Cardiac muscle cell (in vitro differentiated cells and primary cell): ENCODE measurements at places on chromosomes 11 and 22.

DNA sequence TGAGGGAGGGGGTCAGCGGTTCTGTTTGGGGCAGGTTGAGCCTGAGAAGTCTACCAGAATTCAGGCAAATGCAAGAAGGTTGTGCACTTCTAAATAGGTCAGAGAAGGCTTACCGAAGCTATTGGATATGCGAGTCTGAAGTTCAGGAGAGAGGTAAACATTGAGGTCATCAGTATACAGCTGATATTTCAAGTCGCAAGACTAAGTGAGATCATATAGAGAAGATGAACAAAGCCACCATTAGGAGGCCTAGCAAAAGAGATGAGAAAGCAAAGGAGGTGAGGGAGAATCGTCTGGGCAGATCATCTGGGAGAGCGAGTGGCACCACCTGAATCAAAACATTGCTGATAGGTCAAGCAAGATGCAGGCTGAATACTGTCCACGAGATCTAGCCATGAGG lies 430.6 kb downstream of the BUD13 start:
- no peaks in the 10 kb centered on the region for H3K36me3 ChIP-seq
- H3K27ac ChIP-seq = no peak overlapping the region
- no peaks in the 10 kb centered on the region for H3K27me3 ChIP-seq
- no peak for DNase-seq

DNA sequence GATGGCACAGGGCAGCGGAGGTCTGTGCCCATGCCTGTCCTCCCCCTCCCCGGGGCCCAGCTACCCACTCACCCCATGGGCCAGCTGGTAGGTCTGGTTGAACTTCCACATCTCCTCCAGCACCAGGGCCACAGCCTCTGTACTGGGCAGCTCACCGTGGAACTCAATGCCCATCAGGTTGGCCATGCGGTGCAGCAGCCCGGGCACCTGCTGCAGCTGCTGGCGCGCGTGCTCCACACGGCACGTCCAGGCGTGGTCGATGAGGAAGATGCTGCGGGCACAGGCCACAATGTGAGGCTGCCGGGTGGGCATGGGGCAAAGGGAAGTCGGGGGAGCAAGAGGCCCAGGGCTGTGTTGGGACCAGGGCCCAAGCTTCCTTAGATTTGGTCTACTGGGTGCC lies 6.3 kb downstream of the TTLL12 start:
- H3K4me1 ChIP-seq = no peaks in the 10 kb centered on the region
- H3K27ac ChIP-seq = no peak overlapping the region
- H3K36me3 ChIP-seq = peaks cover 6% of the 10 kb centered on the region
- H3K27me3 ChIP-seq = no peaks in the 10 kb centered on the region
- no peak for DNase-seq

GRCh38 chr11:62602141-62603071 lies 741 bp upstream of the MTA2 start:
- peaks cover 26% of the 10 kb centered on the region for H3K4me1 ChIP-seq
- peaks cover 10% of the 10 kb centered on the region for H3K36me3 ChIP-seq
- H3K27me3 ChIP-seq = no peaks in the 10 kb centered on the region
- peak; percentile 72 for DNase-seq
- peak overlapping the region; percentile 33 for H3K4me3 ChIP-seq

DNA sequence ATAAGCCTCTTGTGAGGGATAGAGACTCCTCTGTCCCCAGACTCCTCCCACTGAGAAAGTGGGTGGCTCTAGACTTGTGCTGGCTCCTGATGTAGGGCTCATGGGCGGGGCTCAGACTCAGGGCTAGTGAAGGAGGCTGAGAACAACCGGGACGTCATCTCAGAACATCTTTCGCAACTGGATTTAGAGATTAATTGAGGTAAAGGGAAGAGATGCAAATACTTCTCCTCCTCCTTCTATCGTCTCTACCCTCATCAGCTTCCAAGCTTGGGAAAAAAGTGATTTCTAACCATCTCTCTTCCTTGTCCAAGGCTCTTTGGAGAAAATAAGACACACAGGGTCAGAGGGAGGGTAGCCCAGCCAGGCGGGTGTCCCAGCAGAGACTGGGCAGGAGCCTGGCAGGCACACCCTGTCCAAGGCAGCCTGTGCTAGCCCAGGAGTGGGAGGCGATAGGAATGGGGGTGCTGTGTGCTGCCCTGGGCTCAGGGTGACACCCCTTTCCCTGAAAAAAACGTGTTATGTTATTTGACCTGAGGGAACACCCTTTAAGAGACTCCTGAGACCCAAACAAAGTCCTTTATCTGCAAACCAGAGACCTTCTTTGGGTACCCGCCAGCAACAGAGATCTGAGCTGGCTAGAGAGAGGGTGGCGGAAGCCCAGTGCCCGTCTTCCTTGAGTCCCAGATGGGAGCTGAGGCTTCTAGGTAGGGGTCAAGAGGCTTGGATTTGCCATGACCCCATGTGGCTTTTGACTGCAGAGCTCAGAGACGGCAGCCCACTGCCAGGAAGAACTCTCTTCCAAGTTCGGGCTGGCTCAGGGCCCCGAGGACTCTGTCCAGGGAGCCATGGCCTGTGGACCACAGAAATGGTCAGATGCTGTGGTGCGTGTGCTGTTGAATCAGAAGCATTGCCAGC lies 160.9 kb downstream of the ADAMTS15 start:
- no peak overlapping the region for H3K4me3 ChIP-seq
- H3K27me3 ChIP-seq = no peaks in the 10 kb centered on the region
- H3K36me3 ChIP-seq = no peaks in the 10 kb centered on the region
- DNase-seq = peak; percentile 95
- no peak overlapping the region for H3K27ac ChIP-seq

GRCh38 chr11:118908901-118909618 lies 16.7 kb downstream of the BCL9L start:
- H3K4me1 ChIP-seq = peaks cover 60% of the 10 kb centered on the region
- peak overlapping the region; percentile 98 for H3K27ac ChIP-seq
- peaks cover 4% of the 10 kb centered on the region for H3K36me3 ChIP-seq
- peak overlapping the region; percentile 18 for H3K4me3 ChIP-seq
- no peaks in the 10 kb centered on the region for H3K27me3 ChIP-seq
- DNase-seq = peak; percentile 95

- peak; percentile 36 for DNase-seq
- peaks cover 7% of the 10 kb centered on the region for H3K4me1 ChIP-seq
- H3K4me3 ChIP-seq = peak within 1 kb of the TSS; percentile 63
- no peaks in the 10 kb centered on the region for H3K36me3 ChIP-seq
- no peaks in the 10 kb centered on the region for H3K27me3 ChIP-seq
- H3K27ac ChIP-seq = no peak within 1 kb of the TSS
These were observed at the start of gene KCNJ11 for GRCh38 chr11:17388609-17389210. TSS of gene KCNJ11 (minus strand) at chr11:17388659. CDS start at chr11:17388091, 568 bp downstream.

DNA sequence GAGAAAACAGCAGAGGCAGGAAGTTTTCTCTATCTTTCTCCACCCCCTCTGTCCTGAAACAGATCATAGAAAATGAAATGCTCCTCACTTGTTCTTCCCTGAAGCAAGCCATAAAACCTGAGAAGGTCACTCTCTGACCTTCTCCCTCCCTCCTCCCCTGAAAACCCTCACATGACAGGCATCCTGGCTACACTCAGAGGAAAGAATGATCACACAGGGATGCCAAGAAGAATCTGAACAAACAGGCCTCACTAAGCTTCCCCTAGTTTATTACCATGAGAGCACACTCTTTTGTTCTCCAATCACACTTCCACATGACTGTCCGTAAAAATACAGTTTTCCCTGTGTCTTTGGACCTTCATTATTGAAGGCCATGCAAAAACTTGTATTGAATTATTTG lies 300.1 kb downstream of the BUD13 start:
- no peak overlapping the region for H3K4me3 ChIP-seq
- DNase-seq = no peak
- no peaks in the 10 kb centered on the region for H3K36me3 ChIP-seq

- H3K27ac ChIP-seq = no peak overlapping the region
- H3K4me1 ChIP-seq = no peaks in the 10 kb centered on the region
- H3K36me3 ChIP-seq = no peaks in the 10 kb centered on the region
- no peaks in the 10 kb centered on the region for H3K27me3 ChIP-seq
- DNase-seq = no peak
These were observed 51.7 kb upstream of the RCN1 start for GRCh38 chr11:32039149-32039548.

DNA sequence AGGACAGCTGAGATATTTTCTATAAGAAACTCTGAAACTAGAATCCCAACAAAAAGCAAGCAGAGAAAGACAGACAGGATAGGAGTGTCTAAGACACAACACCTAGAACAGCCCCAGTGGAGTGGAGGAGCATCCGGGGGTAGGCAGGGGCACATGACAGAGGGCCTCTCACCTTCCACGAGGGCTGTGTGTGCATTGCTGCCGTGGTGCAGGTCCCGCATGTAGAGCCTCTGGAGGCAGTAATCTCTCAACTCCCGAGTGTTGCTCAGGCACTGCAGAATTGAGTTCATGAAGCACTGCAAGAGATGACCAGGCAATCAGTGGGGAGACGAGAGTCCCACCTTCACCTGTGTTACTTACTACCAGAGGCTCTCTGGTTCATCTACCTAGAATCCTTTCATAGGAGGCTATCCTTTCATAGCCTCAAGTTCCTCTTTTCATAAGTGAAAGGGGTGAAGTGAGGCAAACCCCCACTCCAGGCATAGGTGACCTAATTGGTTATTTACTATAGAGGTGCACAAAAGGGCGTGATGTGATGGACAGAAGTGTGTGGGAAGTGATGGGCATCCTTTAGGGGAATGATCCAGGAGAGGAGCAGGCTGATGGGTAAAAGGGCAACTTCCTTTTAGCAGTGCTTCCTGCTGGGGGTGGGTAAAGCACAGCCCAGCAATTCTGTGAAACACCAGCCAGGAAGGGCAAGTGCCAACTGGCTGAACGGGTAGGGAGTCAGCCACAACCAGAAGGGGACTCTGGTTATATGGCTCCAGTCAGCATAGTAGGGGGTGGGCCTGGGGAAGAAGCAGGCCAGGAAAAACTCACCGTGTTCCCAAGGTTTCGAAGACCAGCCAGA lies 13.1 kb upstream of the MFRP start:
- H3K27ac ChIP-seq = peak overlapping the region; percentile 98
- no peak for DNase-seq
- H3K4me3 ChIP-seq = no peak overlapping the region
- H3K36me3 ChIP-seq = peaks cover 34% of the 10 kb centered on the region

- no peak overlapping the region for H3K4me3 ChIP-seq
- peaks cover 16% of the 10 kb centered on the region for H3K4me1 ChIP-seq
- H3K27me3 ChIP-seq = no peaks in the 10 kb centered on the region
- H3K36me3 ChIP-seq = no peaks in the 10 kb centered on the region
These were observed 109.5 kb downstream of the TENM4 start for GRCh38 chr11:79331203-79331901.

DNA sequence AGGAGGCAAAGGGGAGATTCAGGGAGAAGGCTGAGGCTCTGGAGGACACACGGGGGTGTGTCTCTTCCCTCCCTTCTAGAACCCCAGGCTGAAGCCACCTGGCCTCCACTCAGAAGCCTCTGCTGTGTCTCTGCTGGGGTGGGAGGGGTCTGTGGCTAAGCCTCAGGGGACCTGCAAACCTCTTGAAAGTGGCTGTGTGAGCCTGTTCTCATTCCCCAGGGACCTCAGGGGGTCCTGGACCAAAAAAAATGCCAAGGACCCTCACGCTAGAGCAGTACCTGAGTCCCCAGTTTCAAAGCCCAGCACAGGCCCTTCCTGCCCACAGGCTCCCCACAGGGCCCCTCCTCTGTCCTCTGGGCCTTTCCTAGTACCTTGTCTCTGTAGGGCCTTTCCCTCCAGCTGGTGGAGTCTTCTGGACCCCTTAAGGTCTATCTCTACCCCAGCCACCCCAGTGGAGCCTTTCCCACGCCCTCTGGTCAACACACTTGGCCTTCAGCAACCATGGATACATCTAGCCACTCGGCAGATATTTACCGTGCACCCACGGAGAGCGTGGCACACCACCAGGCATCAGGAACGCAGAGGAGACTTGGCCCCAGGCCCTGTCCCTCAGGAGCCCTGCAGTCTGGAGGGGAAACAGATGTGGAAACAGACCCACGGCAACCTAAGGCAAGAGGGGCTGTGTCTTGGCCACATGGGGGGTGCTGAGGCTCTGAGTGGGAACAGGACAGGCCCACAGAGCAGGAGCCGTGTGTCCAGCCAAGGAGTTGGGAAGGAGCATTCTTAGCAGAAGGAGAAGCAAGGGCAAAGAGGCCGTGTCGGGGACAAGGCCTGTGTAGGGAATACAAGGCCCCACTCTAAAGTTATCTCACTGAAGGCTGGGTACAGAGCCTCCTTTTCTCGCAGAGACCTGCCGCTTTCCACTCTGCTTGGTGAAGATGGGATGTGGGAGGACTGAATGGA lies 18.5 kb downstream of the PLA2G6 start:
- DNase-seq = no peak
- H3K4me1 ChIP-seq = peaks cover 21% of the 10 kb centered on the region
- H3K4me3 ChIP-seq = no peak overlapping the region
- no peaks in the 10 kb centered on the region for H3K27me3 ChIP-seq

DNA sequence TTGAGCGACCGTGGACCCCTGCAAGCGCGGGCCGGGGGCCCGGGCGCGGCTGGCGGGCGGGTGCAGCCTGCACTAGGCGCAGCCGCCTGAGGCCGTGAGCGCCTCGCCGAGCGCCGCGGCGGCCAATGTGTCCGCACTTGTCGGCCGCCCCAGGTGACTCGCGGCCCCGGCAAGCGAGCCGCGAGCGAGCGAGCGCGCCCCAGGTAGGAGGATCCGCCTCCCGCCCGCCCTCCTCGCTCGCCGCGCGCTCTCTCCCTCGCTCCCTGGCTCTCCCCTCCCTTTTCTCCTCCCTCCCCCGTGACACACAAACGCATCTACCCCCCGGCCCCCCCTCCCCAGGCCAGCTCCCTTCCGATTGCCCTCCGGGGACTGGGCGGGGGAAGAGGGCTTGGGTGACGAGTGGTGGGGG lies at the start of gene WNT7B:
Gene WNT7B, minus strand, starts transcription at position 160 of the 409 bp plus-strand sequence. CDS start 408 bp downstream, outside the sequence.
- H3K4me1 ChIP-seq = no peaks in the 10 kb centered on the region
- peak within 1 kb of the TSS; percentile 12 for H3K4me3 ChIP-seq

DNA sequence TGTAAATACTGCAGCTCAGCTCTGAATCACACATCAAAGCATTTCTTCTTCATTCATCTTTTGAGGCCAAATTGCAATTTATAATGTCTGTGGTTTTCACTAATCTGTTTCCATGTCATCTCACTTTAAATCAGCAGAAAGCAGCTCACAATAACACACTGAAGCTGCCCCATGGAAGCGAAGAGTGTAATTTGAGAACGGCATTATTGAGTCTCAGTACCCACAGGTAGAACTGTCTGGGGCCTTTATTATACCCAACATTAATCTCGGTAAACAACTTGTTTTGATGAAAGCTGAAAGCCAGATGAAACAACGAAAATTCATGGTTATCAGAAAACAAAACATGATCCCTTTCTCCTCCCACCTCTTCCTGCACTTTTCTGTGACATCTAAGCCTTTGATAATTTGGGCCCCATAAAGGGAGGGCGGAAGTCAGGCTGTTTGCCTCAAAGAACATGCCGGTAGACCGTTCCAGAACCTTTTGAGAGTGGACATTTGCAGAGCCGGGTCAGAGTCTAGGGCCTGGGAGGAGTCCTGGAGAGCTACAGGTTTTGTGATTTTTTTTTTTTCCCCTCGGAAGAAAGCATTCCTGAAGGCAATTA lies 68.2 kb upstream of the SESN3 start:
- H3K4me3 ChIP-seq = no peak overlapping the region
- H3K4me1 ChIP-seq = peaks cover 23% of the 10 kb centered on the region
- no peak for DNase-seq
- H3K27ac ChIP-seq = no peak overlapping the region

- peaks cover 69% of the 10 kb centered on the region for H3K4me1 ChIP-seq
- no peaks in the 10 kb centered on the region for H3K27me3 ChIP-seq
- no peak for DNase-seq
- H3K36me3 ChIP-seq = no peaks in the 10 kb centered on the region
- no peak overlapping the region for H3K4me3 ChIP-seq
These were observed 72.0 kb downstream of the ARHGAP42 start for GRCh38 chr11:100759106-100759505.
